ENCODE measurements at places on chromosomes 13 and 19.
A peak's percentile ranks its signal among the peaks of the same experiment; 100 is the strongest.

GRCh38 chr19:55246462-55247451, 12.1 kb downstream of the PPP6R1 start:
- DNase-seq, result no peak

DNA sequence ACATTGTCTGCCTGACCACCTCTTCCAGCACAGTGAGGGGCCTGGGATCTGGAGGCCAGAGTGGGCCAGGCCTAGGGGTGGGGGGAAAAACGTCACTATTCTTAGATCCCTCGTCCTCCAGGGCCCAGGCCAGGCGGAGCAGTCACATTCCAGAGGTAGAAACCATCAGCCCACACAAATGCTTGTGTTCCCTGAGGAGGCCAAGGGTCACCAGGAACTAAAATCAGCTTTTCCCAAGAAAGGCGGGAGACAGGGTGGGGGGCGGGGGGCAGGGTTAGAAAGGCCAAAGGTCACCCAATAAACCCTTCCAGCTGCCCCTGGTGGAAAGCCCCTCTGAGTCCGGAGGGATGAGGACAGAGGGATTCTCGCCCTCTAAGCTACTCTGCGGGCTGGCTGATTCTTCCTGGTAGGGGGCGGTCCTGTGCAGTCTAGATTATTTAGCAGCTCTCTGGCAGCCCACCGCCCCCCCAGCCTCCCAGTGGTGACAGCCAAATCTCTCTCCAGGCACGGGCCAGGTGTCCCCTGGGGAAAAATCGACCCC, 23.5 kb upstream of the CCL25 start:
- no peak for DNase-seq

DNA sequence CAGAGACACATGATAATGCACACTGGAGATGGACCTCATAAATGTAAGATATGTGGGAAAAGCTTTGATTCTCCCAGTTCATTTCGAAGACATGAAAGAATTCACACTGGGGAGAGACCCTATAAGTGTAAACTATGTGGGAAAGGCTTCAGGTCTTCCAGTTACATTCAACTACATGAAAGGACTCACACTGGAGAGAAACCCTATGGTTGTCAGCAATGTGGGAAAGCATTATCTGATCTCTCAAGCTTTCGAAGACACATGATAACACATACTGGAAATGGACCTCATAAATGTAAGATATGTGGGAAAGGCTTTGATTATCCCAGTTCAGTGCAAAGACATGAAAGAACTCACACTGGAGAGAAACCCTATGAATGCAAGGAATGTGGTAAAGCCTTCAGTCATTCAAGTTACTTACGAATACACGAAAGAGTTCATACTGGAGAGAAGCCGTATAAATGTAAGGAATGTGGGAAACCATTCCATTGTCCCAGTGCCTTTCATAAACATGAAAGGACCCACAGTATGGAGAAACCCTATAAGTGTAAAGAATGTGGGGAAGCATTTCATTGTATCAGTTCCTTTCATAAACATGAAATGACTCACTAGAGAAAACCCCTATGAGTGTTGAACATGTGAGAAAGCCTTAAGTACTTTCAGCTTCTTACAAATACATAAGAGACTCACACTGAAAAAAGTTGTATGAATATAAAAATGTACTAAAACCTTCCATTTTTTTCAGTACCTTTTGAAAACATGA, 14.7 kb downstream of the ZNF441 start:
- no peak for DNase-seq

GRCh38 chr13:44236801-44237207, 136.8 kb upstream of the SERP2 start:
- no peak for DNase-seq

GRCh38 chr19:48819366-48819816, 8.6 kb upstream of the BCAT2 start:
- DNase-seq, result no peak

- no peak for DNase-seq
These were observed 309.3 kb upstream of the MAB21L1 start for GRCh38 chr13:35785576-35786303.

DNA sequence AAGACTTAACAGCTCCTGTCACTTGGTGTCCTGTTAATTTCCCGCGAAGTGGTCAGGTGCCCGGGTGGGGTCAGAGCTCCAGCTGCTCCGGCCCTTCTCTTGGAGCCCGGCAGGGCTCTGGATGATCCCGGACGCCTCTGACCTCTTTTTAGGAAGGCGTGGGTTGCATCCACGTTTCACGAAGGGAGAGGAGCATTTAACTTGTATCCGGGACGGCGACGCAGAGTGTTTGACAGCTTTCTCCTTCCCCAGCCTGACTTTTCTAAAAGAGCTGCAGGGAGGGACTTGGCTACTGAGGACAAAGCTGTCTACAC, 656 bp downstream of the ZNF155 start:
- DNase-seq, result peak; percentile 42

DNA sequence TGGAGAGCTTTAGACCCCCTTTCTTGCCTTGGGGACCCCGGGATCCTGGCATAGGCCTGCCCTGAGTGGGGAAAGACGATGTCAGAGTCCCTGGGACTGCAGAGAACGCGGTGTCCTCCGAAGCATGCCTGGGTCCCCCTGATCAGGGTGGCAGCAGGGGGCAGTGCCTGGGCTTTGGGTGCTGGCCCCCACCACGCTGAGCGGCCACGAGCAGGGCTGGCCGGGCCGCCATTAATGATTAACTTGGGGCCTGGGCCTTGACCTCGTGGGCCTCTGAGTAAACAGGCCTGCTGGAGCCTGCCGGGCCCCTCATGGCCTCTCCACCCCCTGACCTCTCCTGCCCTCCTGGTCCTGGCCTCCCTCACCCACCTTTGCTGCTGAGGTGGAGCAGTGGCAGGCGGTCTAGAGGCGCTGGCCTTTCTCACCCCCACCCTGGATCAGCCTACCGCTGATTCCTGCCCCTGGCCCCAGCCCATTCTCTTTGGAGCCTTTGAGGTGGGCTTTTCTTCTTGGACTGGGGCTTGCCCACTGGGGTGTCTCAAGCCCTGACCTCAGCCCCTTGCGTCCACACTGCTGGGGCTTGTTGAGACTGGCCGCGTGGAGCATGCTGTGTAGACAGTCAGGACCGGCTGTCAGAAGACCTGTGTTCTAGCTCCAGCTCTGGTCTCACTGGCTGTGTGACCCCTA, 26.3 kb downstream of the CEBPA start:
- DNase-seq, result peak; percentile 79

GRCh38 chr13:113962975-113963374, 10.9 kb downstream of the C13orf46 start:
- DNase-seq, result no peak

DNA sequence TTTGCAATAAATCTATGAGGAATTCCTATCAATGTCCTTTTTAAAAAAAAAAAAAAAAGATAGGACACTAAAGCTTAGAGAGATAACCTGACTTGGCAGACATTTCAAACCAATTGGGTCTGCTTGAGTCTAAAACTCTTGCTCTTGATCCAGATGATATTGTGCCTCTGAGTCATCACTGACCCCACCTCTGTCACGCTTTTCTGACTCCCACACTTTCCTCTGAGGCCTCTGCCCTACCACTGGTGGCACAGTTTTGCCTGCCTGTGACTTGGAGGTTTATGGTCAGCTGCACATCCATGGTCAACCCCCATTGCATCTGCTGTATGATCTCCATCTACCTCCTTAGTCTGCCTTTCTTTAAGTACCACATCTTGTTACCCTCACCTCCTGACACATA, 328.7 kb downstream of the SPRY2 start:
- DNase-seq, result no peak

DNA sequence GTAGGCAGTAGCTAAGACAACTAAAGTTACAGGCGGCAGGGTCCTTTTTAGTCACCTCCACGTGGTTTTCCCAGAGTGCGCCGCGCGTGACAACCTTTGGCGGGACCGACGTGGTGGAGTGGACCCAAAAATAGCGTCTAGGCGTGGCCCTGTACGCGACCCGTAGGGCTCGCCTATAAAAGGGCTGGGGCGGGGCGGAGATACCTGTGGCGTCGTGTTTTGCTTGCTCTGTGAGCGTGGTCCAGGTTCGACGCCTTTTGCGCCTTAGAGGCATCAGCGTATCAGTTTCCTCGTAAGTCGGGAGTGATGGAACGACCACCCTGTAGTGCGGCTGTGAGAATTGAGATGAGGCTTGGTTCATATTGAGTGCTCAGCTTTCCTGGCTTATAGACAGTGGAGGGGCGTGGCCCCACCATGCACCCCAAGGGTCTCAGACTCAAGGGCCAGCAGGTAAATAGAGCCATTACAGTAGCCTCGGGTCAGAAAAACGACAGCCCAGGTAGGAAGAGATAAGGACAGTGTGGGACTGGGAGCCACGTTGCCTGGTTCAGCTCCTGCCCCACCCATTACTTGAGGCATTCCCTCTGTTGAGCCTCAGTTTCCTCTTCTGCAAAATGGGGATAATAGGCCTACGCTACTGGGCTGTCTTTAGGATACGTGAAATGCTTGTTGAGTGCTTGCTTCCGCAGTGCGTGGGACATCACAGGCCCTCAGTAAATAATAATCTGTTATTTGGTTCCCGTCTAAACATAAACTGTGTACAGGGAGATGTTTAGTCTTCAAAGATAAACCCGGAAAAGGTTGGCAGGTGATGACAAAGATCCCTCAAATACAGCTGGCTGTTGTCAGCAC, 693 bp upstream of the TMED1 start:
- DNase-seq, result no peak

DNA sequence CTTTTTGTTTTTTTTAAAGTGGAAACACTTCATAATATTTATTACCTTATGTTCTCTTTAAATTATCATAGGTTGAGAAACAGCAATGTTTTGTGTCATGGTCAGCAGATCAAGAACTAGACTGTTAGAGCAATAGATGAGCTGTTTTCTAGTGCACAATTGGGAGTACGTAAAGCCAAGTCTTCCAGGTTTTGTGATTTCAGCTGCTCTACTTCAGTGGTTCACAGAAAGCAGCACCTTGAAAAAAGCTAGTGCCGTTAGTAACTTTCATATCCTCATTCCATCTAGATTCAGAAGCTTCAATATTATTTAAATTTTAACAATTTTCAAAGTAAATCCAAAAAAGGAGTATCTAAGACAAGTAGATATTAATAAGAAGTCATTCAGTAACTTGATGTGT, 1.9 kb downstream of the GPR18 start:
- DNase-seq, result no peak

GRCh38 chr13:24982333-24982999, 113.5 kb upstream of the PABPC3 start:
- no peak for DNase-seq

DNA sequence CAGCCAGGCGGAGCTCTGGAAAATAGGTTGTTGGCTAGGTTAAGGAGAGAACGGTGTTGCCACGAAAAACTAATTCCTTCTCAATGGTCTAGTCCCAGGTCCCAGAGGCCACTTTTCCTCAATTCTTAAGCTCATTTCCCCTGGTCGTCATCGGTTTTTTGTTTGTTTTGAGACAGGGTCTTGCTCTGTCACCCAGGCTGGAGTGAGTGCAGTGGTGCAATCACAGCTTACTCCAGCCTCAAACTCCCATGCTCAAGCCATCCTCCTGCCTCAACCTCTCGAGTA, 1.2 kb downstream of the SF3A2 start:
- DNase-seq, result no peak

- no peak for DNase-seq
These were observed 71.4 kb downstream of the DGKH start for GRCh38 chr13:42119875-42120274.

GRCh38 chr19:5141129-5141849, 172.4 kb downstream of the KDM4B start:
- no peak for DNase-seq

DNA sequence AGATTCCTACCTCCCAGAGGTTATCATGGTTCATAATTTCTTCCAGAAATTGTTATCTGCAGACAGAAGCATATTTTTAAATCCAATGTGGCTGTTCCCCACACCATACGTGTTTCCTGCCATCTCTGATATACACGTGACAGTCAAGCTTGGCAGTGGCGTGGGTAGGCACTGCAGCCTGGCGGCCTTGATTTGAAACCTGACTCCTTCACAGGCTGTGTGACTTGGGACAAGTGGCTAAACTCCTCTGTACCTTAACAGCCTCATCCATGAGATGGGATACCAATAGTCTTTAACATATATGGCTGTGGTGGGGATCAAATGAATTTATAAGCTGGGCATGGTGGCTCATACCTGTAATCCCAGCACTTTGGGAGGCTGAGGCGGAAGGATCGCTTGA, 33.2 kb downstream of the DPF1 start:
- DNase-seq, result no peak

DNA sequence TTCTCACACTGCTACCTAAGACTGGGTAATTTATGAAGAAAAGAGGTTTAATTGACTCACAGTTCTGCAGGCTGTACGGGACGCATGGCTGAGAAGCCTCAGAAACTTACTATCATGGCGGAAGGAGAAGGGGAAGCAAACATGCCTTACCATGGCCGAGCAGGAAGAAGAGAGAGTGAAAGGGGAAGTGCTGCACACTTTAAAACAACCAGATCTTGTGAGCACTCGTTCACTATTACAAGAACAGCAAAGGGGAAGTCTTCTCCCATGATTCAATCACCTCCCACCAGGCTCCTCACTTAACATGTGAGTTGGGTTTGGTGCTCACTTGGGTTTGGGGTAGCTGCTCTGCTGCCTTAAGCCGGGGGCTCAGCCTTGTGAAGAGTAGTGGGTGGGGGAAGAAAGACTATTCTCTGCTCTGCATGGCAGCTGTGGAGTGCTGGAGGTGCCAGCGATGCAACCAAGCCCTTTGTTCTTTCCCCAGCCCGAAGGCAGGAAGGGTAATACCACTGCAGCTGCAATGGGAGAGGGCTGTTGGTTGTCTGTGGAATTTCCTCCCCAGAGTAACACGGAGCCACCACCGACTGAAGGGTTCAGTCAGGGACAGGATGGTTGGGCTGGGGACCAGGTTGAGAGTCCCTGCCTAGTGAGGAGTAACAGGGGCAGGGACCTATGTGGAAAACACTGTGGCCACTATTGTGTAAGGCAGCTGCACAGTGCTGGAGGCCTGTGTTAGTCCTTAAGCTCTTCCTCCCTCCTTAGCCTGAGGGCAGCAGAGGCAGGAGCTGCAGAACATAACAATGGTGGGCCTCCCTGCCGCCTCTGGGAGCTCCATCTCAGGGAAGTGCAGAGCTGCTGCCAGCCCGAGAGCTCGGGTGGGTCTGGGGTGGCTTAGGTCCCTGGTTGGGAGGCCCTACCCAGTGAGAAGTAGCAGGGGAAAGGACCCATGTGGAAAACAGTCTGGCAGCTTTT, 1262.5 kb downstream of the EFNB2 start:
- no peak for DNase-seq

DNA sequence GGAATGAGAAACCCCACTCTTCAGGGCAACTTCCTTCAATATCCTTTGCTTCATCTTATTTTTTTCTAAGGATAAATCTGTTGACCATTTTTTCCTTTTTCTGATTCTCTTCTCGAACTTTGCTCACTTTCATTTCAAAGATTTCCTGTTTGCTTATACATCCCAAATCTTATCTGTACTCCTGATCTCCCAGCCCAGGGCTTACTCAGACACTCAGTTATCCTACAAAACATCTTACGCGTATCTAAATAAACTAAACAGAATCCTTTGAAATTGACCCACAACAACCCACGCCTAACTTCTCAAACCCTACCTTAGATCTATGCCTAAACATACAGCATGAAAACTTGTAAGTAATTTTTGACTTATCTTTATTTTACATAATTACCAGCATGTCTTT, 179.2 kb downstream of the ABCC4 start:
- DNase-seq, result no peak

- no peak for DNase-seq
These were observed 457.3 kb upstream of the MIR17HG start for GRCh38 chr13:90889906-90890834.

Data from liver (tissue), 10 donors.